ENCODE measurements at places on chromosomes 5 and 9.

- no peak for DNase-seq
Measured at GRCh38 chr9:100281676-100282387, 70.9 kb downstream of the TEX10 start.

- peak; percentile 89 for DNase-seq
Measured at GRCh38 chr9:127185931-127186781, 63.7 kb upstream of the ANGPTL2 start.

DNA sequence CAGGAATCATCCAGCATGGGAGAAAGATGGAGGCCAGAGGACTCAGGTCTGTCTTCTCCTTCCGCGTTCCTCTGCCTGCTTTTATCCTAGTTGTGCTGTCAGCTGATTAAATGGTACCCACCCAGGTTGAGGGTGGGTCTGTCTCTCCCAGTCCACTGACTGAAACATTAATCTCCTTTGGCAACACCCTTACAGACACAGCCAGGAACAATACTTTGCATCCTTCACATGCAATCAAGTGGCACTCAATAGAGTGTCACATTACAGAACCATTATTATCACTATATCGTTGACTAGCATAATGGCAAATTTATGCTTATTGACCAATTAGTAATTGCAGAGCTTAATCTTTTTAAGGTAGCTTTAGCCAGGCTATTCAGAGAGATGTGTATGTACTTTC is 64.8 kb downstream of the UNC13B start:
- no peak for DNase-seq

DNA sequence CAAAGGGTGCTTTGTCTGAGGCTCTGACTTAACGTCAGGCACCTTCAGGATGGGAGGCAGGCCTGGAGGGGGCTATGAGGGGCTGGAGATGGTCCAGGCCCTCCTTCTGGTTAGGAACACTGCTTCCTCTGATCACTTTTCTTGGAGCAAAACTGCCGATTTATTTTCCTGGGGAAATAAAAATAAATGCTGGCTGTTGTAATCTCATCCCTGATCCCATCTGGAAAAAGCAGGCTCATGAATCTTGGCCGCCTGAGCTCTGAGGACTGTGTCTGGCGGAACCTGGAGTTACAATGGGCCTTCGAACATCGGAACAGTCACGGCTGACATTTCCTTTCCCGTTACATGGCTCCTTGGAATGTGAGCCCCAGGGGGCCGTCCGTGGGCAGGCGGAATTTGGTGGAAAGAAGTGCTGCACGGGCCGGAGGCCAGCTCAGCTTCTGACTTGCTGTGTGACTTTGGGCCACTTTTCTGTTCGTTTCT is 157.8 kb downstream of the RGS3 start:
- peak; percentile 86 for DNase-seq

DNA sequence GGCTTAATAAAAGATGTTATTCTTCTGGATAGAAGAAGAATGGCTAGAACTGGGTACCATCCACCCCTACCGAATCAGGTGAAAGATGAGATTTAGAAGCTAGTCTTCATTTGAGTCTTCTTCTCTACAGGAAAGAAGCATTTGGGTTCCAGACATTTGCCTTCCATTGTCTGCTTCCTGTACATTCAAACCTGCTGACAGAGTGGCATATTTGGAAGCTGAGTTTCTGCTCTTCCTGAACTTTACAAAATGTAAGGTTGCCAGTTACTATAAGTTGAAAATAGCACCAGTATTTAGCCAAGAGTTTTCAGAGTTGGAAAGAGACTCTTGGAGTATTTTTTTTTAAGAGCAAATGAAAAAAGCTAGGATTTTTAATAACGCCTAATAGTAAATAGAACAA is 525.4 kb upstream of the TLE4 start:
- no peak for DNase-seq

DNA sequence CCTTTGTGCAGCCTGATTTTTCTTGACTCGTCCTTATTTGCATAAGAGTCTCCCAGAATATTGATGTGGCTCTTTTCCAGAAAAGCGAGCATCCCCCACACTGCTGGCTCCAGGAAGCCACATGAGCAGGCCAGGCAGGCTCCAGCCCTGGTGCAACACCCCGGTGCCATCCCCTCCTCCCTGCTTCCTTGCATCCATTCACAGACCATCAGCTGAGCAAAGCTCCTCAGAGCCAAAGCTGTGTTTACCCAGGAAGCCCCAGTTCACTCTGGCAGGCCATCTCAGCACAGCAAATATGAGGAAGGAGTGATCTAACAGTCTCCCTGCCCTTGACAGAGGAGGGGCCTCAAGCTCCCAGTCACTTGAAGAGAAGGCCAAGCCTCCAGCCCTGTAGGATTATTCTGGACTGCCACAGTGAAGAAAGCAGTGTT is 34.4 kb downstream of the INSYN2B start:
- no peak for DNase-seq

GRCh38 chr9:132896906-132897305 is 18.2 kb downstream of the SPACA9 start:
- DNase-seq = no peak

DNA sequence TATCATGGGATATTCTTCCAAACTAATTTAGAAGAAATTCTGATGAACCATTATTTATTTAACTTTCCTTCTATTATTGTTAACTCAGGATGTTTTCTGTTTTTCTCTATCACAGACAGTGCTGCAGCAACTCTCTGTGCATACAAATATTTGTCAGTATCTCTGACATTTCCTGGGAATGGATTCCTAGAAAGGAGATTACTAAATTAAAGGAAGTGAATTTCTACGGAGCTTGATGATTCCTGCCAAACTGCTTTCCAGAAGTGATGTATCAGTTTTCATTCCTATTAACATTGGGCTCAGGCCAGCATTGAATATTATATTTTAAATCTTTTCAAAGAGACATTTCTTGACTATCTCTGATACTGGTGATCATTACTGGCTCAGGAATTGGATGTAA is 26.0 kb upstream of the MAST4 start:
- no peak for DNase-seq

DNA sequence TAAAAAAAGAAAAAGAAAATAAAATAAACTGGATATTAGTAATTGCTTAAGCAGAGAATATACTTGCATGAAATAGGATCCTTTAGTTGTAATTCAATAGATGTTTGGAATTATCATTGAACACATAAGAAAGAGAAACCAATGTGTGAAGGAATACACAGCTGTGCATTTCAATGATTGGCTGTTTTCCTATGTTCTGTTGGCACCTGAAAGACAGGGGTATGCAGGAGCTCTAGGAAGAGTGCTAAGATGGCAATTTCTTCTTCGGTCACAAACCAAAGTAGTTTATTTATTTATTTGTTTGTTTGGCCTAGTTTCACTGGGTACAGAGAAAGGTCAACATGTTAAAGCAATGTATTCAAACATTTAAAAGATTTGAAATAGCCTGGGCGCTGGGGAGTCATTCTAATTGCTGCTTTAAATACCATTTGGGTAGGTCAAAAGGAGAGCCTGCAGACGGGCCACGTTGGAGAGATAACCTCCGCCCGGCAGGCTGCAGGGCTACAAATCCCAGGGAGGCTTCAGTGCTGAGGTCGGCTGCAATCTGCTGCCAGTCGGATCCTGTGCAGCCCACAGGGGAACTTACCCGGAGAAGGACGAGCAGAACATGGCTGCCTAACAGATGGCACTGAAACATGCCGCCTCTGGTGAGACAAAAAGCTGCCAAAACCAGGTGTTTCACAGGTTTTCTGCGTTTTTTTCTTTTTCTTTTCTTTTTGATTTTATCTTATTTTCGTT is 154.2 kb upstream of the TYRP1 start:
- no peak for DNase-seq

GRCh38 chr5:150436141-150436680 is 13.3 kb downstream of the RPS14 start:
- peak; percentile 95 for DNase-seq

DNA sequence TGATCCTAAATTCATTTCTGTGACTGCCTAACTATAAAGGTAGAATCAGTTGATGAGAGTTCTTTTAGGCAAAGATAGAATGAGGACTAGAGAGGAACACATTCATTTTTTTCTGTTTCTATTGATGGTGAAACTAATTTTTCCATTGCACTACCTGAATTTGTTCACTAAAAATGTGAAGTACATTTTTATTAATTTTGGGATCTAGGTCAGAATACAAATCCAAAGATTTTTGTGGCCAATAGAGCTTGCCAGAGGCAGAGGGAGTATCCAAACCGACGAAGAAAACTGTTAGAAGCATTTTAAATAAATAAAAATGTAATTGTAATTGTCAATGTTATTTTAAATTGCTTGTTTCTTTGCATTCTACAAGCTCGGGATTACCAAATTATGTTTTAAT is 78.1 kb downstream of the MTREX start:
- DNase-seq = no peak

GRCh38 chr5:2740051-2740875 is 11.2 kb downstream of the IRX2 start:
- no peak for DNase-seq

DNA sequence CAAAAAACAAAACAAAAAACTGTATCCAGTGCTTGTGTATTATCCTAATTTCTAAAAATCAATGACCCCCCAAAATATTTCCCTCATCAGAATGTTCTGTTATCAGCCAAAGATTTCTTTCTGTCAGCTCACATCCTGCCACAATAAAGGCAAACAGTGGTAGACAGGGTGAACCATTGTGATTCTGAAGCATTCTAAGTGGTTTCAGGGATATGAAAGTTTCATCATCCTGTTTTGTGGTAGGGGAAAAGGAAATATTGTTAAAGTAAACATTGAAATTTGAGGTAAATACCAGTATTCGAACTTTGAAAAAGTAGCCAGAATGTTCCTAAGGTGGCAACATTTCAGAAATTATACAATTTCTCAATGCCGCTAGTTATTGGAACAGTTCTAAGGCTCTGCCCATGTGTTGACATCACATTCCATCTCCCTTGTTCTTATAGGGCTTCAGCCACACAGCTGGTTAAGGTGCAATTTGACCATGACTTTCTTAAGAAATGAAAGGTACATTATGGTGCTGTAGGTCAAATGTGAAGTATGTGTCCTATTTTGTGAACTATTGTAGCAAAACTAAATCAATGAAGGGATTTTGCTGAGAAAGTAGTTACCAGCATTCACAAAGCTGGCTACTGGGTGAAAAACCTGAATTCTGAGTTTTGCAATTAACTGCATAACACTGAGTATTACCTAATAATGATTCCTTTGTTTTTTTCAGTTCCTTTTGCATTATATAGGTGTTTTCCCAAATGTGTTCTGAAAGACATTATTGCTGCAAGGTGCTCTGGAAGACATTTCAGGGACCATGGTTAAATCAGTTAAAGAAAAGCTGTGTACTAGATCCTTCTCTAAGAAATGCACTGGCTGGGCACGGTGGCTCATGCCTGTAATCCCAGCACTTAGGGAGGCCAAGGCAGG is 107.6 kb upstream of the RASGRF2 start:
- no peak for DNase-seq

DNA sequence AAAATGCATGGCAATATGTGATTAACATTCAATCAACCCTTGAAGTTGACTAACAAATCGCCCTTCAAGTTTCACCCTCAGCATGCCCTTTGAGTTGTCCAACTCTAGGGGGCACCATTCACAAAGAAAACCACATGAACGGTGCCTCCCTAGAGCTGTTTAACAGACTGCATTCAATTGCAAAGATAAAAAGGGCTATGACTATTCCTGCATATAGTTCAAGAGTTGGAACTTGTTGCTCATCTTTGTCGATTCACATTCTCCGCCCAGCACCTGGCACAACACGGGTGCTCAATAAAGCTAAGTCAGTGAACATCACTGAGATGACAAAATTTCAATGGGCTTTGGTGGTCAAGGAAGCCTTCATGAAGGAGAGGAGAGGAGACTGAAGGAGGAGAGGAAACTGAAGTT is 69.6 kb upstream of the SLC30A5 start:
- DNase-seq = no peak

DNA sequence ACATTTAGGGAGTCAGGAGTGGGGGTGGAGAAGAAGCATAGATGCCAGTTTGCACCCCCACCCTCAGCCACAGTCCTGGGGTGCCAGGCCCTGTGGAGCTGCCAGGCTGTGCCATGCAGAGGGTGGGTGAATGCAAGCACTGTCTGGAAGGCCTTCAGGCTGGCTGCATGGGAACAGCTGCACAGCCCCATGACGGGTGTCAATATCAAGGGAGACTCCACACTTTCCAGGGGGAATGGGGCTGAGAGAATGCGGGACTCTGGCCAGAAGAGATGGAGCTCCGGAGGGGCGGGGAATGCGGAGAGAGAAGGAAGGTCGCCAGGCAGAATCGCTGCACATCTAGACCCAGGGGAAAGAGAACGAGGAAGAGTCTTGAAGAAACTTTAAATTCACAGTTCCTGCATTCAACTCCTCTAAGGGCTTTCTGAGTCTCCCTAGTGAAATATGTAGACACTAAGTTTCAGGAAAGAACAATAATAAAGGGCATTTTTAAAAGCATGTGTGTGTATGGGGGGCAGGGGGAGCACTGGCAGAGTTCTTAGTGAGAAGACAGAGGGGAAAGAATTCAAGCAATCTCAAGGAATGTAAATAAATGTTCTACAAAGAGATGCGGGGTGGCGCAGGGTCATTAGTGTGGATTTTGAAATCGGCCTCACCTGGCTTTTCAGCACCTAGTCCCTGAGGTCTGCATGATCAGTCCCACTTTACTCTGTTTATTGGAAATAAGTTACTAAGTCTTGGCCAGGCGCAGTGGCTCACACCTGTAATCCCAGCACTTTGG is 59.1 kb downstream of the BOD1 start:
- no peak for DNase-seq

GRCh38 chr5:3116366-3116765 is 364.9 kb upstream of the IRX2 start:
- DNase-seq = no peak
